ENCODE measurements at places on chromosomes 7 and 10. TPM values are rescaled to one million over a fixed set of nuclear protein-coding genes. Genes with fewer than 3 reads are reported as not detected.

ADAP1 gene
- 10.9 TPM for total RNA-seq

HMX3 gene
- total RNA-seq: 0.25 TPM

GRCh38 chr7:25055520-25056220 lies 69.4 kb downstream of the CYCS start:
- H3K4me3 ChIP-seq: no peak overlapping the region
- DNase-seq: no peak
- no peaks in the 10 kb centered on the region for H3K4me1 ChIP-seq
- H3K27me3 ChIP-seq: no peaks in the 10 kb centered on the region
- H3K36me3 ChIP-seq: no peaks in the 10 kb centered on the region
- no peak overlapping the region for H3K27ac ChIP-seq

DNA sequence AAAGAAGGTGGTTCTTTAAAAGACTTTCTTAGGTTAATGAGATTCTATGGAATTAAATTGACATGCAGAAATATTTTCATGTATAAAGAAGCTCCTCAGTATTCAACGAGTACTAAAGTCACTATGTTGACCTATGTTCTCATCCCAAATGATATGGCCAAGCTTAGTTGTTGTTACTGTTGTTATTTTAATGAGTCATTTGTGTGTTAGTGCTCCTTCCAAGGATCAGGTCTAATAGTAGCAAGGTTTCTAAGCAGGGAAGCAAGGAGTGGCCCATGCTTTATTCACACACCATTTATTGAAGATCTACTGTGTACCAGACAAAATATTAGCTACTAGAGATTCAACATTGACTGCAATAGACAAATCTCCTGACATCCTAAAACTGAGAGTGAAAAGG lies 41.9 kb downstream of the LRRN3 start:
- H3K4me1 ChIP-seq: peaks cover 3% of the 10 kb centered on the region
- H3K27ac ChIP-seq: no peak overlapping the region
- no peak for DNase-seq
- H3K27me3 ChIP-seq: no peaks in the 10 kb centered on the region

GRCh38 chr10:76899490-76899889 lies 738.1 kb downstream of the KCNMA1 start:
- DNase-seq: no peak
- no peaks in the 10 kb centered on the region for H3K27me3 ChIP-seq
- no peaks in the 10 kb centered on the region for H3K4me1 ChIP-seq
- H3K27ac ChIP-seq: no peak overlapping the region
- H3K36me3 ChIP-seq: no peaks in the 10 kb centered on the region
- H3K4me3 ChIP-seq: no peak overlapping the region

GRCh38 chr10:61895898-61896600 lies 5.5 kb upstream of the ARID5B start:
- H3K4me1 ChIP-seq: peaks cover 9% of the 10 kb centered on the region
- H3K36me3 ChIP-seq: no peaks in the 10 kb centered on the region
- no peak overlapping the region for H3K4me3 ChIP-seq
